Stimulated activated CD4-positive, alpha-beta T cell treated with anti-CD3 and anti-CD28 coated beads, Interleukin-15, amount 100 ng/mL, for 48 hours (primary cell): ENCODE measurements at places on chromosomes 5 and 9.

- peak; percentile 6 for DNase-seq
Observed at GRCh38 chr5:120457839-120458507, 6.1 kb upstream of the PRR16 start.

- no peak for DNase-seq
Observed at GRCh38 chr9:134850611-134851010, 30.0 kb upstream of the FCN2 start.

- no peak for DNase-seq
Observed at GRCh38 chr5:14222206-14222605, 79.1 kb downstream of the TRIO start.

- DNase-seq: no peak
Observed at GRCh38 chr5:137752905-137753690, 1.1 kb downstream of the HNRNPA0 start.

DNA sequence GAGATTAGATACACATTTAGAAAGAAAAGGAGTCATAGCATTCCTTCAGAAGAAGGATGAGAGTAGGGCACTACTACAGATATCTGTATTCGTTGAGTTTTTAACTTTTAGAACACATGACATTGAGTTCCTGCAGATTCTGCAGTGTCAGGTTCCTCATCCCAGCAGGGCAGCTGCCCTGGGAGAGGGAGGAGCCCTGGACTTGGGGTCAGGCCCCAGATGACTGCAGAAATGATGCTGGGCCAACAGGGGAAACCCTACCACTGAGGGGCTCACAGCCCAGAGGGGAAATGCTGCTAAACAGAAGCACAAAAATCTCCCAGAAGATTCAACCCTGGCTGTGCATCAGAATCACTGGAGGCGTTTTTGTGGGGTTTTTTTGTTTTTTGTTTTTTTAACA is 68.9 kb upstream of the TAF1L start:
- DNase-seq: no peak

DNA sequence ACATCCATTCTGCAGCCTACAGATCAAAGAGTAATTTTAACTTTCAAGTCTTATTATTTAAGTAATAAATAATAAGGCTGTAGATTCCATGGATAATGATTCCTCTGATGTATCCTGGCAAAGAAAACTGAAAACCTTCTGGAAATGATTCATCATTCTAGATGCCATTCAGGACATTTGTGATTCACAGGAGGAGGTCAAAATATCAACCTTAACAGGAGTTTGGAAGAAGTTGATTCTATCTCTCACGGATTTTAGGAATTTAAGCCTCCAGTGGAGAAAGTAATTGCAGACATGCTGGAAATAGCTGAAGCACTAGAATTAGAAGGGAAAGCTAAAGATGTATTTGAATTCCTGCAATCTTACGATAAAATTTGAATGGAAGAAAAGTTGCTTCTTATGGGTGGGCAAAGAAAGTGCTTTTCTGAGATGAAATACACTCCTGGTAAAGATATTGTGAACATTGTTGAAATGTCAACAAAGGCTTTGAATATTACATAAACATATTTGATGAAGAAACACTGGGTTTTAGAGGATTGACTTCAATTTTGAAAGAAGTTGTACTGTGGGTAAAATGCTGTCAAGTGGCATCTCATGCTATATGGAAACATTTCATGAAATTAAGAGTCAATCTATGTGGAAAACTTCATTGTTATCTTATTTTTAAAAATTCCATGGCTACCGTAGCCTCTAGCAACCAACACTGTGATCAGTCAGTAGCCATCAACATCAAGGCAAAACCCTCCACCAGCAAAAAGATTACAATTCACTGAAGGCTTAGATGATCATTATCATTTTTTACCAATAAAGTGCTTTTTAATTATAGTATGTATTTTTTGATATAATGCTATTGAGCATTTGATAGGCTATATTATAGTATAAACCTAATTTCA is 1141.0 kb downstream of the CDH12 start:
- DNase-seq: no peak

- no peak for DNase-seq
Observed at GRCh38 chr9:72441848-72442607, 77.0 kb upstream of the ZFAND5 start.

DNA sequence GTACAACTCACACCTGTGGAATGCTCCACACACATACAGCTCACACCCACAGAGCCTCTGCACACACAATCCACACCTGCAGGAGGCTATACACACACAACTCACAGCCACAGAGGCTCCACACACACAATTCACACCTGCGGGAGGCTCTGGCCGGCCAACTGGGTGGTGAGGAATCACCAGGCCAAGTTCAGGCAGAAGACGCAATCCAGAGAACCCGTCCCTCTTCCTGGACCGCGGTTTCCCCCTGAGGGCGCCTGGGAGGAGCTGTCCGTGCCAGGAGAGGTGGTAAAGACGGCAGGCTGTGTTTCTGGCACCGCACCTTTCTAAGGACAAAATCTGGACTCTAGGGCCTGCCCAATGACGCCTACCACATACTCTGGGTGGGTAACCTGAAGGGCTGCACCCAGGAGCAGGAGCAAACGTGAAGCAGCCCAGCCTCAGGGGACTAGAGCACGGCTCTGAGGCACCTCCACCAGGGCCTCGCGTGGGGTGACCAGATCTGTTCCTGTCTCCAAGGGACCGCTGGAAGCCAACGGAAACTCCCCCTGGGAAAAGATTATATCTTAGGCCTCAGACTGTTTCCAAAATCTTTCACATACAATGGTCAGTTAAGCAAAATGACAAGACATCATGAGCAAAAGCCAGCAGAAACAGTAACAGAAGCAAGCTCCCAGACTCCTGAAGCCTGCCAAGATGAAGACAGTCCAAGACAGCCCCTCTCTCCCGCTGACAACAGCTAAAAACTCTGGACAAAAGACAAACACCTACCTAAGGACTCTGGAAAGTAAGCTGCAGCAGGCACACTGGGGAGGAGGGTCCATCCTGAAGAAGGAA is 16.9 kb downstream of the CAMSAP1 start:
- no peak for DNase-seq

DNA sequence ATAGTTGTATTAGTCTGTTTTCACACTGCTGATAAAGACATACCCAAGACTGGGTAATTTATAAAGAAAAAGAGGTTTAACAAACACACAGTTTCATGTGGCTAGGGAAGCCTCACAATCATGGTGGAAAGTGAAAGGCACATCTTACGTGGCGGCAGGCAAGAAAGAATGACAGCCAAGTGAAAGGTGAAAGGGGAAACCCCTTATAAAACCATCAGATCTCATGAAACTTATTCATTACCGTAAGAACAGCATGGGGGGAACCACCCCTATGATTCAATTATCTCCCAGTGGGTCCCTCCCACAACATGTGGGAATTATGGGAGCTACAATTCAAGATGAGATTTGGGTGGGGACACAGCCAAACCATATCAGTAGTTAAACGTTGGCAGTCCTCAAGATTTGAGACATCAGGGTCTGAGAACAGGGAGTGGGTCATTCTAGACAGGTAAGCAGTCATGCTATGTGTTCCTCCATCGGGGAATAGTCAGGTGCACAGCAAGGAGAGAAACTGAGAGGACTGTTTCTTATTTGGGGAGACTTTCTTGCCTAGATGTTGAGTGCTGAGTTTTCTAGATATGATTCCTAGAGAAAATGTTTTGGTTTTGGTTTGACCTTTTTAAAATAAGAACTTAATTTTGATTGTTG is 45.8 kb upstream of the ENTREP1 start:
- DNase-seq: peak; percentile 18

DNA sequence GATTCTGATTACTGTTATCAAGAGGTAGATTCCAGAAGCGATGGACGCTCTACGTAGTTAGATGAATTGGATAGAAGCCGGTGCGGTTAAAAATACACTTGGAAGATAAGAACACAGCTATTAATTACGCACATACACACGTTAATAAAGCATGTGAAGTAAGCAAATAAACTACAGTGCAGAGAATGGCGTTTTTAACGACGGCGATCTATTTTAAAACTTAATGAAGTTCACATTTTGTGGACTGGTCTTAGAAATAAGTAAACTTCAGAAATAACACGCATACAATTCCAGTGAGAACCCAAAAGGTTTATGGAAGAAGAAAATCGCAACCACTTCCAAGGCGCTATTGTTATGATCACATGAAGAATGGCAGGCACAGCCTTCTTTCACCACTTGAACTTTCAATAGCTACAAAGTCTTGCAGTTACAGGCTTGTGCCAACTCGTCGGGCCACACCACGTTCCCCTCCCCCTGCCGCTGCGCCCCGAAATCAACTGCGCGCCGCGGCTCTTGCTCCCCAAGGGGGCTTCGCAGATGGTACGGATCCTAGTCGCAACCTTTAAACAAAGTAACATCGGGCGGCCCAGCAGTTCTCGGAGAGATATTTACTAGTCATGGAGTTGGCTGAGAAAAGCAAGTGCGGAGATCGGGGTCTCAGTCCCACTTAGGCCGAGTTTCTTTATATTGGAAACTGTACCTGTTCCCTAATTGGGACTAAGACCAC is 866 bp upstream of the SEMA6A start:
- no peak for DNase-seq

DNA sequence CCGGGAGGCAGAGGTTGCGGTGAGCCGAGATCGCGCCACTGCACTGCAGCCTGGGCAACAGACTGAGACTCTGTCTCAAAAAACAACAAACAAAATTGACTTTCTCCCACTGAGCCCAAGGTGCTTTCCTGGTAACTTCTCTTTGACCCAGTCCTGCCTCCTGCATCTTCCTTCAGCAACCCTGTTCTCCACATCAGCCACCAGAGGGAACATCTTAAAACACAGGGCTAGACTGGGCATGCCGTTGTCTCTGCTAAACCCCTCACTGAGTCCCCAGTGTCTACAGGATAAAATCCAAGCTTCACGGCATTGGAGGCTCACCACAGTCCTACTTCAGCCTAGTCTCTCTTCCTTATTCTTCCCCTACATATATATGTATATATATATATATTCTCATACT is 39.8 kb upstream of the KCNMB1 start:
- DNase-seq: no peak

DNA sequence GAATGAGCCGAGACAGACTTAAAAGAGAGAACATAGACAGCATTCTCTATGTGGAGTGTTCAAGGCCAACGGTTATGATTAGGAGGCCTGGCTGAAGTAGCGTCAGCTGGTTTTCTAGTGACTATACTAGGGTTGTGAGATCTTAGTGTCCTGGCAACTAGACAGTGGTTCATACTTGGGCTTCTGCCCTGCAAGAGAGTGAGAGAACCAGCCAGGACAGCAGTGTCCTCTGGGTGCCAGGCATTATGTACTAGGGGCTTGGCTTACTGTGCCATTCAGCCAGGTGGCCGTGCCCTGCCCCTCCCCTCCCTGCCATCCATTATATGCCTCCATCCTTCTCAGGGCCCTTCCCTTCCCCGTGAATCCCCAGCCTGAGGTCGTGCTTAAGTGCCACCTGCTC is 56.8 kb downstream of the TRIO start:
- no peak for DNase-seq

GRCh38 chr5:35877655-35878054 is 21.0 kb downstream of the IL7R start:
- no peak for DNase-seq

GRCh38 chr9:68577774-68578591 is 37.3 kb upstream of the TMEM252 start:
- no peak for DNase-seq

DNA sequence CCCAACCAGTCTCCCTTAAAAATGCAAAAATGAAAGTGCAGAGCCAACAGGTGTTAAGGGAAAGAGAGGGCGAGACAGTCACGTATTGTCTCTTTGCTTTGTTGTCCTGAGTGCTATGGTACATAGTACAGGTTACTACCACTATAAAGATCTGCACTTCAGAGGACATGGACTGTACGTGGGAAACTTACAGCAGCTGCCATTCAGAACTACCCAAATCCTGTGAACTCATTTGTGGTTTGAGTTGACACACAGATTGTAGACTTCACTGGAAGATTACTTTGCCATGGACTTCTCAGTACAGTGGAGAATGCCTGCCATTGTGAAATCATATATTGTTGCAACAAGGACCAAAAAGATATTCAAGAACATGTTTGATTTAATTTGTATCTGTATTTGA is 34.8 kb downstream of the FBXO38 start:
- no peak for DNase-seq

- no peak for DNase-seq
Observed at GRCh38 chr5:170166101-170166500, 60.4 kb downstream of the FOXI1 start.

- no peak for DNase-seq
Observed at GRCh38 chr9:105330201-105330600, 85.8 kb downstream of the SLC44A1 start.

DNA sequence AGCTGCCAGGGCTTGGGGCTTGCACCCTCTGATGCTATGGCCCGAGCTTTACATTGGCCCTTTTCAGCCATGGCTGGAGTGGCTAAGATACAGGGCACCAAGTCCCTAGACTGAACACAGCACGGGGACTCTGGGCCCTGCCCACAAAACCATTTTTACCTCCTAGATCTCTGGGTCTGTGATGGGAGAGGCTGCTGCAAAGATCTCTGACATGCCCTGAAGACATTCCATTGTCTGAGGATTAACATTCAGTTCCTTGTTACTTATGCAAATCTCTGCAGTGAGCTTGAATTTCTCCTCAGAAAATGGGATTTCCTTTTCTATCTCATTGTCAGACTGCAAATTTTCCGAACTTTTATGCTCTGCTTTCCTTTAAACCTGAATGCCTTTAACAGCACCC is 337.0 kb upstream of the SMC2 start:
- no peak for DNase-seq

- DNase-seq: no peak
Observed at GRCh38 chr9:22124263-22125011, 115.3 kb upstream of the CDKN2B start.

- DNase-seq: no peak
Observed at GRCh38 chr9:16598316-16598715, 272.2 kb downstream of the BNC2 start.

- DNase-seq: no peak
Observed at GRCh38 chr9:105059252-105059651, 131.3 kb upstream of the ABCA1 start.

GRCh38 chr5:169421677-169422076 is 120.7 kb upstream of the SLIT3 start:
- no peak for DNase-seq

- DNase-seq: no peak
Observed at GRCh38 chr5:149358294-149358651, 427 bp downstream of the PCYOX1L start.

DNA sequence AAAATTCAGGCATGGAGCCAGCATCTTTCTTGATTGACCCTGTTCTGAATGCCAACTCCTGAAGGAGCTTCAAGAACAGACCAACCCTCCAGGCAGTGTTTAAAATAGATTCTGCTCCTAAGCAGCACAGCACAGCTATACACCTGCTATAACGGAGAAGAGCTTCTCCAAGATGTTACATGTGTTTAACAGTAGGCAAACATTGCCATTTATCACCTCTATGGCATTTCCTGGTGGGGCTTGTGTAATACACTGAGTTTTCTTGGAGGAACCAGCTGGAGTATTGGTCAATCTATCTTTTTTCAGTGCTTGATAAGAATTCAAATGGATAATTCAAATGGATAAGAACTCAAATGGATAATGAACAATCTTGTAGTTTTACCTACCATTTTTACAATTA is 615.1 kb downstream of the CDH12 start:
- no peak for DNase-seq

- no peak for DNase-seq
Observed at GRCh38 chr5:105501315-105501714, 1938.7 kb upstream of the NUDT12 start.

GRCh38 chr5:72817076-72817481 is 618 bp downstream of the TNPO1 start:
- DNase-seq: peak; percentile 4

GRCh38 chr9:36834736-36835135 is 199.3 kb downstream of the PAX5 start:
- DNase-seq: no peak
